ENCODE measurements at places on chromosomes 12 and 14.

DNA sequence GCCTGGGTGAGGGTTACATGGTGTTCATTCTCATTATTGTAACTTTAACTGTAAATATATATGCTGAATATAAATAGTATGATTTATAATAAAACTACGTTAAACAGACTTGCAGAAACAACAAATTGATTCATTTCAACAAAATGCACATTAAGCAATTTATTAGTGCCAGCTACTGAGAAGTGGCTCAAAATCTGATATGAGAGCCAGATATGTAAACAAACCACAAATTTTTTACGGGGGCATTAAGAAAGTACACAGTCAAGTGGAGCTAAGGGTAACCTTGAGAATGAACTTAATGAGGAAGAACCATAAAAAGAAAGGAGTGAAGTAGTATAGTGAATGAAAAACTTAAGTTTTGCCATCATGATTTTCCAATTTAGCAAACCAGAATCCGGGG lies 40.3 kb downstream of the CEP128 start:
- ATAC-seq: no peak

GRCh38 chr14:56796259-56796658 lies 14.0 kb downstream of the OTX2 start:
- ATAC-seq: no peak

DNA sequence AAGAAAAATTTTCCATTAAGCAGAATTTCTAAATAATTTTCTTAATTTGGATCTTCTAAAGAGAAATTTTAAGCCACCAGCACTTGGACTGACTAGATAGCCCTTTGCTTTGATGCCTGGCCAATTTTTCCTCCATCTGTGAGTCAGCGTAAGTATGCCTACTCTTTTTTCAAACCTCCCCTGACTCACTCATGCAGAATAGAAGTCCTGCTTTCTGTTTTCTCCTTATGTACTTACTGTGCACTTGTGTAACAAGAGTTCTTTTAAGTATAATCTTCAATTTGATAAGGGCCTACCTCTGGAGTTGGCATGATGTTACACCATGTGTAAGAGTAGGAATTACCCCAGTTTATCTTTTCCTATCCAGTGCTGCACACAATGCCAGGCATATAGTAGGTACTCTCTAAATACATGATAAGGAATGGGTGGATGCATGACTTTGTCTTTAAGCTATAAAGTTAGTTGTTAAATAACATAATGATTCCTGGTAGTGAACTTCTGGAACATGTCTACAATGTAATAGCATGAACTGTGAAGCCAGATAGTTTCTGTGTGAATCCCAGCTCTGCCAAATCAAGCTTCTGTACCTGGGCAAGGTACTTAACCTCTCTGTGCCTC lies 329.6 kb downstream of the TMTC2 start:
- peak; percentile 37 for ATAC-seq

- no peak for ATAC-seq
Observed at GRCh38 chr12:57094208-57095160, 5.6 kb downstream of the NAB2 start.

- ATAC-seq: no peak
Observed at GRCh38 chr12:70561550-70561949, 75.7 kb downstream of the PTPRB start.

- ATAC-seq: peak; percentile 61
Observed at GRCh38 chr14:98994561-98994960, 277.4 kb downstream of the BCL11B start.

GRCh38 chr14:104970231-104971068 lies 7.7 kb downstream of the AHNAK2 start:
- ATAC-seq: no peak

DNA sequence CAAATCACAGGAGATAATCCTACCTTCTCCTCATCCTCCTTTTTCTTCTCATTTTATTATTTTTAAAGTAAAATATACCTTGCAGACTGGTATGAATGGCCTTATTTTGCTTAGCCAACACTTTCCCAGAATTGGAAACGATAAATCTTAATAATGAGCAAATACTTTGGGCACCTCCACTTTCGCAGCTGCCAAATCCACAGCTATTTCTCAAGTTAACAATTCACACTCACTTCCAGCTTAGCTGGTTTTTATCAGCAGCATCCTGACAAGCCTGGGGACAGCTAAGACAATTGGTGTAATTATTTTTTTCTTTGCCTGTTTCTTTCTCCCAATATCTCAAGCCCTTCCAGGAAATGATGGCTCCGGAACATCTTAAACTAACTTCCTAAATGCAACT lies 867.5 kb upstream of the TMEM132C start:
- ATAC-seq: no peak

GRCh38 chr12:110279566-110280375 lies 1.3 kb upstream of the ATP2A2 start:
- ATAC-seq: no peak

DNA sequence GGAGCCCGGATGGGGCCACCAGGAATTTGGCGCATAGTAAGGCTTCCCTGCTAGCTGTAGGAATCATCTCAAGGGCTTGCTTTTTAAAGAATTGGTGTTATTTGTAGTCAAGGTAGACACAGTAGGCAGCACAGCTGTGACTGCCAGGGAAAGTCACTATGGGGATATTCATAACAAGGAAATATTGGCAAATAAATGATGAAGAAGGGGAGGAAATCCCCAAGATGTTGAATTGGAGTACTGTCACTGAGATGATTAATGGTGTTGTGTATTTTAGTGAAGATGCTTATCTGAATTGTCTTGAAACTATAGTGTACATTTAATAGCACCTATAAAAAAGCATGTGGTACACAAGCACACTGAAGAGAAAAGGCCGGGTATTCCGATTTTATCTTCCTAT lies 118.9 kb downstream of the NPAS3 start:
- ATAC-seq: no peak

- ATAC-seq: no peak
Observed at GRCh38 chr12:77610446-77610845, 220.2 kb upstream of the NAV3 start.

GRCh38 chr12:89309440-89309802 lies 42.9 kb downstream of the DUSP6 start:
- peak; percentile 22 for ATAC-seq

DNA sequence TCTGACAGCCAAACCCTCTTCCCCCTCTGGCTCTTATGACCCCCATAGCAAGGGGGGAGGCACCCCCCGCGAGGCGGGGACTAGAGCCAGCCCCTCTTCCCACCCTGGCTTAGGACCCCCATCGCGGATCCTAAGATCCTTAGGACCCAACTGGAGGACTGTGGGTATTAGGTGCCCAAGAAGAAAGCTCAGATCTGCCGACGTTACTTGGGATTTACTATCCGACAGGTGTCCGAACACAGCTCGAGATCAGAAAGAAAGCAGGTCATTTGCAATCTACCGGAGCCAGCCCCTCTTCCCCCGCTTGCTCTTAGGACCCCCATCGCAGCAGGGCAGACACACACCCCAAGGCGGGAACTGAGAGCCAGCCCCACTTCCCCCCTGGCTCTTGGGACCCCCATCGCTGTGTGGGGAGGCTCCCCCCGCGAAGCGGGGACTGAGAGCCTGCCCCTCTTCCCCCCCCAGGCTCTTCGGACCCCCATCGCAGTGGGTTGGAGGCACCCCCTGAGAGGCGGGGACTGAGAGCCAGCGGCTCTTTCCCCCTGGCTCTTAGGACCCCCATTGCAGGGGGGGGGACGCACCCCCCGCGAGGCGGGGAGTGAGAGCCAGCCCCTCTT lies 46.8 kb downstream of the DDX11 start:
- no peak for ATAC-seq

GRCh38 chr12:67452119-67452805 lies 183.1 kb downstream of the CAND1 start:
- ATAC-seq: peak; percentile 78

DNA sequence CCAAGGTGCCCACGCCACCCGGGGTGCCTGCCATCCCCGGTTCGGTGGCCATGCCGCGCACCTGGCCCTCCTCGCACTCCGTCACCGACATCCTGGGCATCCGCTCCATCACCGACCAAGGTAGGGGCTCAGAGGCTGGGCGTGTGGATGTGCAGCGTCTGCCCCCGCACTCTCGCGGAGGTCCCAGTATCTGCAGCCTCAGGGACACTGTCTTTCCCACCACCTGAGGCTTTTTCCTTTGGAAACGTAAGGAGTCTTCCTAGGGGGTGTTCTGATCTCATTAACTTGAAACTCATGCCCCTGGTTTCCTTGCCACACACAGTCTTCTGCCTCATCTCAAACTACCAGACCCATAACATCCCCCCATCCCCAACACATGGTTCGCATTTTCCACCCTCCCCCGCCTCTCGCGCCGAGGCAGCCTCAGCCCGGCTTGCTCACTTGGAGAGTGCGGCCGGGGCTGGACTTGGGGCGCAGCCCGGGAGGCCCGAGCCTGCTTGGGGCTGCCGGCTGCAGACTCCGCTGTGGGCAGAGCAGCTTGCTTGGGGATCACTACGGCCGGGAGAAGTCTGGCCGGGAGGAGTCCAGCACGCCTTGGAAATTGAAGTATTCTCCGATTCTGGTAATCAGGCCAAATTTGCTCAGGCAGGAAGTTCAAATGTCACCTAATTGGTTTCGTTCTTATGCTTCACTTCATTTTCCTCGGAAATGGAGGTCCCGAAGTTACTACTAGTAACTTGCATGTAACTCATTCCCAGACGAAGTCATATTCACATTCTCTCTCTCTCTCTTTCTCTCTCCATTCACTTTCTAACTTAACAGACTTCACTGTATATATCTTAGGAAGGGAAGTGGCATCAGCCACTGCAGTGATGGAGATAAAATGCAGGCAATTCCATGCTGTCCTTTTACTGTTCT lies 2.0 kb downstream of the PAX9 start:
- ATAC-seq: no peak

- no peak for ATAC-seq
Observed at GRCh38 chr12:7542813-7543212, 39.2 kb upstream of the CD163 start.

- no peak for ATAC-seq
Observed at GRCh38 chr14:104290058-104290667, 151.8 kb downstream of the KIF26A start.

DNA sequence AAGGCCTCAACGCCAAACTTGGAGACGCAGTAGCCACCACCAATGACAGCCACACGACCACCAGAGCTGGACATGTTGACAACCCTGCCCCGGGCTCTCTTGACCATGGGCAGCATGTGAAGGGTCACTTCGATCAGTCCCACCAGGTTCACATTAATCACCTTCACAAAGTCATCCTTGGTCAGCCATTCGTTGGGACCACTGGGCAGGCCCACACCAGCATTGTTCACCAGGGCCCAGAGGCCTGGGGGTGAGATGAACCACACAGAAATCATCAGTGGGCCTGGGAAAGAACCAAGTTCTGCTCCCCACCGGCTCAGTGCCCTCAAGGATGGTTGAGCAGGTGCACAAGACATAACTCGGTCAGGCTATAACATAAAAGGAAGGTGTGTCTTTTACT lies 4.0 kb downstream of the SDR9C7 start:
- ATAC-seq: no peak

DNA sequence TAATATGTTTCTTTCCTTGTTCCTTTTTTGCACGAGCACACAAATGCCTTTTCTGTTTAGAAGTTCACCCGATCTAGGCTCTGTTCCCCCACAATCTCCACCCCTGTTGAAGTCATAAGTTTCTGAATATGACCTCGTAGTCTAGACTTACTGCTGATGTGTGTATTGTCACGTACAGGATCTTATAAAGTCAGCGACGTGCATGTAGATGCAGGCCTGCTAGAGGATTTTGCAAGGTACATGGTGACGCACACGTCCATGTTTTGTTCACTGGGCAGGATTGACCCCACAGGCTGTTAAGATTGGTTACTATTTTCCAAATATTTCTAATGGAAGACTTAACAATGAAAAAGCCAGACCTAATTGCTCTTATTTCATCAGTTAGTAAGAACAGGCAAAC lies 46.2 kb upstream of the CCDC91 start:
- ATAC-seq: no peak

- ATAC-seq: no peak
Observed at GRCh38 chr14:22391908-22392565, 197.0 kb downstream of the DAD1 start.

DNA sequence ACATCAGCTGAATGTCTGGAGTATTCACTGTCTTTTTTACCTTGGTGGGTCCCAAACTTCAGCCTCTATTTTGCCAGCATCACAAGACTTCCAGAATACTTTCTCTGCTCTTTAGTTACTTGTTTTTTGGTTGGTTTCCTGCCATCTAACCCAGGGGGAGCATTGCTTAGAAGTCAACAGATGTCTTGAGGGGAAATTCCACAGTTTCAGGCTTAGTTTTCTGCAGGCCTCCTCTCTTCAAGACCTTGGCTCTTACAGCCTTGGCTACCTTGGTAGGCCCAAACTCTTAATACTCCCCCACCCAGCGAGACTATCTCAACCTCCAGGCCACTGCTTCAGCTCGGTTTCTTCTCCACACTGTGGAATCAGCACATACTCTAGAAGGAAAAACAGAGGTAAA lies 41.7 kb downstream of the NEDD1 start:
- no peak for ATAC-seq

DNA sequence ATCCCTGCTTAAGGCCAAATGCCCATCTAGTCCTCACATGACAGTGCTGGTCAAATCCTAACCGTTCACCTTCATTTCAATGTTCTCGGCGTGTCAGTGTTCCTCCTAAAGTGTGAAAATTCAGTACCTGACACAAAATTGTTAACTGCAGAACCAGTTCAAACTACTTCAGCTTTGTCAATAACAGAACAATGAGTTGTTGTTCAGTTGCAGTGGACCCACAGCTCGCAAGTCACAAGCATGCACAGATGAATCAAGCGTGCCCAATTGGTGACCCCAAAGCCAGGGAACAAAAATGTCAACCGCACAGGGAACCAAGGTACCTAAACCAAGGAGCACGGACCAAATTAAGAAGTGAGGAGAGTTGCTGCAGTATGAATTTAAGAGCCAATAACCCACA lies 23.2 kb downstream of the NRDE2 start:
- ATAC-seq: no peak

GRCh38 chr14:91405724-91406435 lies 11.7 kb downstream of the CCDC88C start:
- ATAC-seq: no peak

- ATAC-seq: peak; percentile 86
Observed at GRCh38 chr12:89244536-89244935, 107.8 kb downstream of the DUSP6 start.

DNA sequence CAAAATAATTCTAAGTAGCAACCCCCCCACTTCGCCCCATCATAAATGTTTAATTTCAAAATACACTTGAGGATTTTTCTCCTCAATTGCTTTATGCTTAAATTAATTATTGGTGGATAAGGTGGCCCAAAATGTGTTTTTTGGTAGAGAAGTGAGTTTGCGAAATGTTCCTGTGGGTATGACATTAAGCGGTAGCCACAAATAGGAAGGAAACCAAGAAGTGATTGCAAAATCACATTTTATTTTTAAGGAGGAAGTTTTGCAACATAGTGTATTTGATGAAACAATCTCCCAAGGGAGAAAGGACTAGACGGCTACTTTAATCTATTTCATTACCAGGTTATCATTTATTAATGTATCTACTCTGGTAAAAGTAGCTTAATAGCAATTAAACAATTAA lies 25.5 kb downstream of the SLC25A3 start:
- ATAC-seq: no peak
